Thoracic aorta (tissue), 2 donors: ENCODE measurements at places on chromosomes 3 and 15.

DNA sequence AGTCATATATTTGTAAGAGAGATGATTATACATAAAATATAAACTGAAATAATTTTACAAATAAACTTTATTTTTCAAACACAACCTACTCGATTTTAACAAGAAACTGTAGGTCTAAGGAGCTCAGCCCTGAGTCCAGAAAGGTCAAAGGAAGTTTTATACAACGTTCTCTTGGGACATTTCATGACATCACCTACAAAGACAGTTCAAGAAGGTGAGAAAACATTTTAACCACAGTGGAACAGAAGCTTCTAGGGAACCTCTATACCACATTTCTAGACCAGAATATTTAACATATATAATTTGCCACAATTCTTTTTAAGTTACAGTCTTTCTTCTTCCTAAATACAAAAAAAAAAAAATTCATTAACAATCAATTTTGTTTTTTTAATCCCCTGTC, 40.1 kb downstream of the CBLB start:
- DNase-seq = no peak

- no peak for DNase-seq
Measured at GRCh38 chr3:48397767-48398681, 26.0 kb downstream of the FBXW12 start.

- DNase-seq = no peak
Measured at GRCh38 chr3:194313560-194314387, 37.4 kb downstream of the CPN2 start.

- DNase-seq = no peak
Measured at GRCh38 chr15:40428185-40428584, 12.6 kb upstream of the BAHD1 start.

GRCh38 chr3:141941093-141941492, 64.7 kb downstream of the ATP1B3 start:
- no peak for DNase-seq
